CMK (cell line): ENCODE measurements at places on chromosomes 4 and X.

GRCh38 chrX:2450681-2451080 is 50.1 kb downstream of the DHRSX start:
- no peak for DNase-seq

DNA sequence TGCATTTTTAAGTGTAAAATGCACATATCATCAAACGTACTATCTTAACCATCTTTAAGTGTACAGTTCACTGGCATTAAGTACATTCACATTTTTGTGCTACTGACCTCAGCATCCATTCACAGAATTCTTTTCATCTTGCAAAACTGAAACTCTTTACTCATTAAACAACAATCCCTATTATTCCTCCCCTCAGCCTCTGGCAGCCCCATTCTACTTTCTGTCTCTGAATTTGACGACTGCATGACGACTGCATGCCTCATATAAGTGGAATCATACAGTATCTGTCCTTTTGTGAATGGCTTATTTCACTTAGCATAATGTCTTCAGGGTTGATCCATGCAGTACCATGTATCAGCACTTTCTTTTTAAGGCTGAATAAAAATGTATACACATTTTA is 38.7 kb downstream of the CNKSR2 start:
- no peak for DNase-seq

DNA sequence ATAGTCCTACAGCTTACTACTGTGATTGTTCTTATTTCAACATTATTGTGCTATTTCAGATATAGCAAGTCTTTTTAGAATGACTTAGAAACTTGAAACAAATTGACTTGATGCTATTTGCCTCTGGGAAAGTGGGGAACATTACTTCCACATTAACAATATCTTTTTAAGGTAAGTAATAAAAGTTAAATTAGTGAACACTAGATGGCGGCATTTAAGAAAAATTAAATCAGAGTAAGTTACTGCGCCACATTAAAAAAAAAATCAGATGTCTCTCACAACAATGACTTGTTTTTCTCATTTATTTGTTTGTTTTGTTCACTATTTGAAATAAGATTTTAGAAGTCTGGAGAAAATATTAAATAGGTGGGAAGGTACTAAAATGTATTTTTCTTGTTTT is 1026.9 kb upstream of the SLIT2 start:
- DNase-seq, result no peak

GRCh38 chrX:1094566-1095333 is 117.7 kb downstream of the CRLF2 start:
- no peak for DNase-seq

GRCh38 chr4:18049446-18049845 is 27.9 kb upstream of the LCORL start:
- no peak for DNase-seq
